Stimulated activated CD8-positive, alpha-beta memory T cell treated with anti-CD3 and anti-CD28 coated beads, Interleukin-15, amount 100 ng/mL, for 1 hour (primary cell): ENCODE measurements at places on chromosomes 1 and 21.
A peak's percentile ranks its signal among the peaks of the same experiment; 100 is the strongest.

DNA sequence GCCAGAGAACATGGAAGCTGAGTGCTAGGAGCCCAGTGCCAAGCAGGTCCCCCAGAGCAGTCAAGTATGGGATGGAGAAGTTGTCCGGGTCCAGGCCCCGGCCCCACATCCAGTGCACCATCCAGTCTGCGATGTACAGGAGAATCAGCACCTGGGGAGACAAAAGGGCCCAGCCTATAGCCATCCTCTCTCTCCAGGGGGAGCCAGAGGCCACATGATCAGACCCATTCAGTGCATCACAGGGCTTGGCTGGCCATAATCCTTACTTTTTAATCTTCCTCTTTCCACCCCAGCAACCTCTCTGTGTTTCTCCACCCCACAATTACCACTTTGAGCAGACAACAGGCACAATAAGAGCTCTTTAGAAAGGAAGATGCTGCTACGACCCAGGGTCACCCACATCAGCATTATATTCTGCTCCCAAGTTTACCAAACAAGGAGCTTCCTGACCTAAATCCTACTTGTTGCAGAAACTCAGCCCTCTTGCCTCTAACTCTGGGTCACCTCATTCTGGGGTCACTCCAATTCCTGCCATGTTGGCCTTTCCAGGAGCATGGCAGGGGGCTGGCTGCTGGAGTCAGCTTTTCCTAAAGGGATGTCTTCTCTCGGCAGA is 16.4 kb upstream of the RAB29 start:
- peak; percentile 35 for DNase-seq

GRCh38 chr1:153532769-153533599 is 2.8 kb downstream of the S100A6 start:
- DNase-seq, result no peak

GRCh38 chr1:44647896-44648295 is 26.4 kb downstream of the TMEM53 start:
- no peak for DNase-seq

- no peak for DNase-seq
Measured at GRCh38 chr1:18234790-18235242, 127.2 kb downstream of the IGSF21 start.

DNA sequence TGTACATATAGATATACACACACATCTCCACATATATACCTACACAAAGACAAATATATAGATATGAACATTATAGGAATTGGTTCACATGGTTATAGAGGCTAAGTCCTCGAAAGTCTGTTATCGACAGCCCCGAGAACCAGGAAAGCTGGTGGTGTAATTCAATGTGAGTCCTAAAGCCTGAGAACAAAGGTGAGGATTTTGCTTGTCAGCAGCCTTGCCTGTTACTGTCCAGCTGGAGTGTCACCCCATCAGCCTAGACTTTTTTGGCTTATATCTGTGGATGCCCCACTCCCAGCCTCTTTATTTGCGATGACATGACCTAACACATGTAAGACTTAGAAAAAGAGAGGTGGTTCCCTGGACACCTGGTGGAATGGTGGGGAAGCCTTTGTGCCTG is 97.0 kb downstream of the GIPC2 start:
- DNase-seq, result no peak

DNA sequence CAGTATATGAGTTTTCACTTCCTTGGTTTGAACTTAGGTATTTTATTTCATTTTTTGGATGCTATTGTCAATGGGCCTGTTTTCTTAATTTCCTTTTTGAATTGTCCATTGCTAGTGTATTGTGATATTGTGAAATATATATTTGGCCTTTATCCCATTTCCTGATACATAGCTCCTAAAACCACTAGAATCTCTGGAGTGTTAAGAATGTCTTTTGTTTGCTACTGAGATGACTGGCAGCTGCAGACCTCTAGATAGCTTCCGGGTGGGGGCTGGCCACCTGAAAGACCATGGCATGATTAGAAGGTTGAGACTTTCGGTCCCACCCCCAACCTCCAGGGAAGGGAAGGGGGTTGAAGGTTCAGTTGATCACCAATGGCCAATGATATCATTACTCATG is 245.4 kb downstream of the KCNJ6 start:
- no peak for DNase-seq

GRCh38 chr1:76259270-76259669 is 184.7 kb downstream of the ST6GALNAC3 start:
- no peak for DNase-seq

- DNase-seq, result no peak
Measured at GRCh38 chr1:204115116-204115515, 36.7 kb downstream of the ETNK2 start.
